ENCODE measurements at places on chromosomes 7 and 10.

GRCh38 chr7:132577206-132578049 lies 1.2 kb upstream of the PLXNA4 start:
- no peak for DNase-seq

GRCh38 chr7:135770139-135770710 lies 21.6 kb upstream of the FAM180A start:
- no peak for DNase-seq

DNA sequence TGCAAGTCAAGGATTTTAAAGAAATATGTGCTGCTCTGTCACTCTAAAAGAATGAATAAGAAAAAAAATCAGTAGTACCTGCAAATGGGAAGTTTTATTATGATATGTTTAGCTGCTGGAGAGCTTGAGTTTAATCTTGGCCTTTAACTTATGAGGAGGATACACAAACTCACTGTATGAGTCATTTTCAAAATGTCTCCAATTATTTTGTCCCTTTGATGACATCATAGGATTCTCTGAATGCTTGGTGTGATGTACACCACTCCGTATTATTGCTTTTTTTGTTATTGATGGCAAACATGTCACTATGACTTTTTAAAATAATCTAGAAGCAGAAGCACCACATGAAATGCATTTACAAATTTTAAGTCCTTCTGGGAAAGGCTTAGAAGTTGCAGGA lies 125.8 kb downstream of the RALA start:
- no peak for DNase-seq

- DNase-seq = peak; percentile 64
Observed at GRCh38 chr10:124732931-124733570, 11.1 kb downstream of the FAM53B start.

DNA sequence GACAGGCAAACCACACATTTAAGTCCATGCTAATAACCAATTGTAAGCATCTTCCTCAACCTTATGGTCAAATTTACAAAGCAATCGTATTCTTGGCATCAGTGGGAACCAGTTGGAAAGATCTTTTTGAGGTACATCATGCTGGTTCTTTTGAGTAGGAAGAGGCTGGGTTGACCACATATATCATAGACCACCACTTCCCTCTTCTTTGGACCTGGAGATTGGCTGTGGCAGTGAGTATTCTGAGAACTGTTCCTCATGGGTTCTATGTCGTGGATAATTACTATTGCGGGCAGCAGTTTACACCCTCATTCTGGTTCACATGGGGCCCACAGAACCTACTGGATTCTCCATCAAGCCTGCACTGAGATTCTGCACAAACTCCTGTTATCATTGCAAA lies 35.5 kb upstream of the C1GALT1 start:
- DNase-seq = no peak

GRCh38 chr10:6543431-6544005 lies 36.6 kb downstream of the PRKCQ start:
- no peak for DNase-seq

DNA sequence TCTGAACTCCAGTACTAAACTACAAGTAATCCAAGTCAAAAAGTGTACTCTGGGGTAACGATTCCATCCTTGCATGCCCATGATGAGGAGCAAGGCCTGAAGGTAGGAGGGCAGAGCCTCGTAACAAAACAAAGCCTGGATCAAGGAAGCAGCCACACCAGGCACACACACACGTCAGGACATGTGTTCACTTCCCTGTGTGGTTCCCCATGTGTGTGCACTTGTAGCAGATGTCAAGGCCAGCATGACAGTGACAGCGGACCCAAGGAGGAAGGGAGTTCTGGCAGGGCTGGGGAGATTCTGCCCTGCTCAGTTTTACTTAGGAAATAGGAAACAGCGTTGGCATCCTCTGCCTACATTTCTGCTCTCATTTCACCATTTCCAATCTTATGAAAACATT lies 92.8 kb downstream of the ALOX5 start:
- no peak for DNase-seq

DNA sequence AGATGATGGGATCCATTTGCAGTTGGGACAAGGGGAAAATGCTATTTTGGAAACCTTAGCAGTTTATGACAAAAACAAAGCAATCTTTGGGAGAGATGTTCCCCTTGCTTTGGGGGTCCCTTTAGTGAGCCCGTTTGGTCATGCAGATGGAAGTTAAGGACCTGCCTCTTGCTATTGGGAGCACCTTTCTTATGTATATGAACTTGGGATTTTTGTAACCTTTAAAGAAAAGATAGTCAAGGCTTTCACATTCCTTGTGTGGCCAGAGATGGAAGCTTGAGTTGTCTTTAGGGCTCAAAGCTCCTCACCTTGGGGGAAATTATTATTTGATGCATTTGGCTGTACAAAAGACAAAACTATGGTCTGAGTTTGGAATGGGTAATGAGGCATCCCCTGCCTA lies 179.0 kb upstream of the PLPP4 start:
- DNase-seq = no peak

- DNase-seq = no peak
Observed at GRCh38 chr7:72217151-72217550, 195.0 kb downstream of the CALN1 start.

- no peak for DNase-seq
Observed at GRCh38 chr7:138753150-138753518, 44.7 kb upstream of the TMEM213 start.

DNA sequence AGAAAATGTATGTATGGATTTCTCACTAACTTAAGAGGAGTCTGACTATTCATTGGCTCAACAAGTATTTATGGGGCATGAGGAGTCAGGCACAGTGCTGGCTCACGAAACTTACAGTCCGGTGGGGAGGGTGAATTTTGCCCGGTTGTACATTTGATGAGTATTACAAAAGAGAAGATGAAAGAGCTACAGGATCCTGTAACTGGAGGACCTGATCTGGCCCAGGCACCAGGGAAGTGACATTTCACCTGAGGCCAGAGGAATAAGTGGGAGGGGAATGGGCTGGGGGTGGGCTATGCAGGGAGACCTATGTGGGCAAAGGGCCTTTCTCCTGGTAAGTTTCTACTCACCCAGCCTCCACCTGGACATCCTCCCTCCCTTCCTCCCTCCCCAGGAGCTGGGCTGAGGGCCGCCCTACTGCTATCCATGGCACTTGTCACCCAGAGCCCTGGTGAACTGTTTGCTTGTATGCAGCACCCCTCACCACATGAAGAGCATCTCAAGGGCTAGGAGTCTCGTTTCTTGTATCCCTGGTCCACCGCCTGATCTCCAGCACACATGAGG lies 101.1 kb upstream of the ZNF438 start:
- no peak for DNase-seq

DNA sequence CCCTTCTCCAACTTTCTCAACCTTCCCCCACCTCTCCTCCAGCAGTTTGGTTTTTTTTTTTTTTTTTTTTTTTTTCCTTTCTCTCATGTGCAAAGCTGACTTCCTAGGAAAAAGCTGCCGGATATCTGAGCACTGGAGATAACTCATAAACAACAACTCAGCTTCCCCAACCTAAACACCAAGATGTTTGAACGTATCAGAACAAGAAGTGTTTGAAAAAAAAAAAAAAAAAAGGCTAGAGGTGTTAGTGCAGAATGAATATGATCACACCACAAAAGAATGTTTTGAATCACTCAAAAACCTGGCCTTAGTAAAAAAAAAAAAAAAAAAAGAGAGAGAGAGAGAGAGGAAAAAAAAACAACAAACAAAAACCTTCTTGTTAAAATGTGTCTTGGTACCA lies 11.2 kb downstream of the GATA3 start:
- no peak for DNase-seq

DNA sequence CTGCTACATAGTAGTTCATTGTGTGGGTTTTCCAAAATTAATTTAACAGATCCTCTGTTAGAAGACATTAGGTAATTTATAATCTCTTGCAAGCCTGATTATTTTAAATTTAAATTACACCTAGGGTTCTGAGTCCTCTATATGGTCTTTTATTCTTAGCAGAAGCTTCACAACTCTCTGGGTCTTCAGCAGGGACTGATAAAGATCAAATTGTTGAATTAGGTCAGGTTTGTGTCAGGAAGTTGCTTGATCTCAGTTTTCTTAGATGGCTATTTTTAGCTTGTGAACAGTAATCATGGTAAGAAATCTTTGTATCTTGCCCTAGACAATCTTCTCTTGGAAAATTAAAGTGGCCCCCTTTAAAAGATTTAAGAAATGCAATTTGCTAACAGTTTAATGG lies 183.1 kb upstream of the HDAC9 start:
- DNase-seq = no peak

DNA sequence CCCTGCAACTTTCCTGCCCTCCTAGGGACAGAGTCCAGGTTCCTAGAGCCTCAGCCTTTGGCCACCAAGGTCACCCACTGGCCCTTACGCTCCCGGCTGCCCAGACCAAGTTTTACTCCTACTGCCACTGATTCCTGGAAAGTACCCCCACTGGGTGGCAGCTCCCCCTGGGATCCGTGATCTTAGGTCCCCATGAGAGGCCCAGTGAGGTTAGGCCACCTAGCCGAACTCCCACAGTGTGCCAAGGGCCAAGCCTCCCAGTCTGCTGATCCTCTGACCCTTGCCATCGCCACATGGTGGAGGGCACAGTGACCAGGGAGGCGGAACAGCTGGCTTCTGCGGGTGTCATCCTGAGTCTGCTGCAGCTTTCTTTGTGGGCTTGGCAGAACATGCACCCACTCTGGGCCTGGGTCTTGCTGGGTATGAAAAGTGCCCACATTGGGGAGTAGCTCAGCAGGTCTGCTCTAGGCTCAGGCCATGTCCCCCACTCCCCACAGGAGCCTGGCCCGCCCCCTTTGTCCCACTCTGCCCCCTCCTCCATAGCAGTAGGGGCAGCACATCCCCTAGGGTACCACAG lies 40.5 kb upstream of the PPIF start:
- DNase-seq = no peak

- DNase-seq = no peak
Observed at GRCh38 chr10:36202881-36203280, 560.8 kb upstream of the FZD8 start.

DNA sequence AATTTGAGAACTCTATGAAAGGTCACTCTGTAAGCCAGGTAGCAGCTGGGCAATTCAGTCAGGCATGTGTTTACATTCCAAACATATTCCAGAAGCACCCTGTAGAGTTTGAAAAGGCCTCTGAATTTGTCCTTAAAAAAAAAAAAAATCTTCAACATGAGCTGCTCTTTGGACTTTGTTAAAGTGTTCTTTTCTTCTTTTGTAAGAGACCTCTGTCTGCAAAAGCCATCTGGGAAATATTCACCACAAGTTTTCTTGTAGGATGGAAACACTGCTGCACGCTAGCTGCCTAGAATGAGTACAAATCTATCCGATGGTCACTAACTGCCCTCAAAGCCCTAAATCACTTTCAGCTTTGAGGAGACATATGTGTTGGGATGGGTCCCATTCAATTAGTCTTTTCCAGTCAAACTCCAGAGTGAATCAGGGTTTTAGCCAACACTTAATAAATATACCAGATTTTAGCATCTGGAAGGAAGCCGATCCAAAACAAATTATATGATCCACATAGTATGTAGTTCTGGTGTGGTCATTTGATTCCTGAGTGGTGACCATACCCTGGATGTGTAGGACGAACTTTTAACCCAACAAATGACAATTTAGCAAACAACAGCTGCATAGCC lies 85.9 kb downstream of the CD36 start:
- no peak for DNase-seq

GRCh38 chr10:58253184-58253583 lies 14.5 kb downstream of the IPMK start:
- no peak for DNase-seq
